ENCODE measurements at places on chromosomes 6 and 20. TPM values are rescaled to one million over a fixed set of nuclear protein-coding genes. Genes with fewer than 3 reads are reported as not detected.

Gene JPH2
- total RNA-seq: 0.67 TPM

- DNase-seq: no peak
These were observed 120.4 kb downstream of the TOX2 start for GRCh38 chr20:44034965-44035635.

- DNase-seq: no peak
These were observed 360.4 kb upstream of the JARID2 start for GRCh38 chr6:14885498-14885897.

GRCh38 chr6:138600726-138601125, 101.4 kb upstream of the NHSL1 start:
- no peak for DNase-seq

GRCh38 chr20:62622877-62623487, 19.3 kb upstream of the SLCO4A1 start:
- no peak for DNase-seq

Data from thyroid gland (tissue), 4 donors.